ENCODE measurements at places on chromosomes 1 and 21.

- peak; percentile 33 for DNase-seq
These were observed 393 bp downstream of the LYSMD1 start for GRCh38 chr1:151165281-151165737.

DNA sequence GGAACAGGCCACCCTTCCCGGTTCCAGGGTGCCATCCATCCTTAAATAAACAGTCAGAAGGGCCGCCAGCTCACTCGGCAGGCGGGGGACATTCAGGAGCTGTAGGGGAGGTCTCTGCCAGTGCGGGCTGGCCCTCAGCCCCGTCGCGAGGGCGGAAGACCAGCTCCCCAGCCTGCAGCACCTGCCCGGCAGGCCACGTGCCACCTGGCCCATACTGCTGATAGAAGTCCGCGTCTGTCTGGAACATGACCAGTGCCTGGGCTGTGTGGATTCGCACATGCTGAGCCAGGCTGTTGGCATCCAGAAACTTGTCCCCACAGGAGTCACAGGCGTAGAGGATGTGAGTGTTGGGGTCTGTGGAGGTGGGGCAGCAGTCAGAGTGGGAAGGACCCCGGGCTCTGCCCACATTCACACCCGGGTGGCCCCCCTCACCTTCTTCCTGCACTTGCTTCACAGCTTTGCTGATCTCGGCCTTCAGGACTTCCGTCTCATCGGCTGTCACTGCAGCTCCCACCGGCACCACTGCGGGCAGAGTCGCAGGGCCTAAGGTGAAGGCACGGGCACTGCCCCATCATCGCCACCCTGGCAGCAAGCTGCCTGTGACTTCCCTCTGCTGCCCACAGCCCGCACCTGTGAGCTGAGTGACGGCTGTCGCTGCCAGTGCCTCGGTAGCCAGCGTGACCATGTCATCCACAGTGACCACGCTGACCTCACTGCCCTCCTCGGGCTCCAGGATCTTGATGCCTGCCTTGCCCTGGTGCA is 33.8 kb downstream of the ZBTB17 start:
- no peak for DNase-seq

DNA sequence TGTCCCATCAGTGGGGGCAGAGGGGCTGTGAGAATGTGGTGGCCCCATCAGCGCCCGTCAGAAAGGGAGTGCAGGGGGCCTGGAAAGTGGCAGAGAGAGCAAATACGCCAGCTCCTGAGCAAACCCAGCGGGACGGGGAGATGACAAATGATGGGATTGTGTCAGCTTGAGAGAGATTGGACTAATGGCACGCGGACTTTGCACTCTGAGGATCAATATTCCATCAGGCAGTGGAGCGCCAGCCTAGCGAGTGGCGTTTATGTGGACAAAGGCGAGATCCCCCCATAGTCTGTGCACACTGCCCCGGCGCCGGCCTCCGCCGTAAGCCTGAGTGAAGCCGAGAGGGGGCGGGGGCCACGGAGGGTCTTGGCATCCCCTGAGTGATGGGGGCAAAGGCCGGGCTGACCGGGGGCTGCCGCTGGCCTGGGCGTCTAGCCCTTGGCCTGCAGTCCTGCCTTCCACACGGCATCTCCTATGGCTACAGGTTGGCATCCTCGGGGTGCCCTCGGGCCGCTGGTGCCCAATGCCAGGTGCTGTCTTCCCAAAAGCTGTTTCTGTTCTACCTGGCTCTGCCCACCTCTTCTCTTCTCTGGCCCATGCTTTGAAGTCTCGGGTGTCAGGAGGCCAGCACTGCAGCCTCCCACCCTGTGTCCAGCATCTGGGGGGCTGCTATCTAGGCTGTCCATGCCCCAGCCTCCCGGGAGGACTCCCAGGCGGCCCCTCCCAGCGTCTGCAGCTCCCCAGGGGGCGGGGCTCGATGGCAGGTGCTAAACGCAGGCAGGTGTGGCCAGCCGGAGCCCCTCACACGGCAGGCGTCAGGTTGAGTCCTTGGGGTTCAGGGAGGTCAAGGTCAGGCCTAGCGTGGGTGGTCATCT is 46.5 kb downstream of the PRDM16 start:
- DNase-seq = no peak

DNA sequence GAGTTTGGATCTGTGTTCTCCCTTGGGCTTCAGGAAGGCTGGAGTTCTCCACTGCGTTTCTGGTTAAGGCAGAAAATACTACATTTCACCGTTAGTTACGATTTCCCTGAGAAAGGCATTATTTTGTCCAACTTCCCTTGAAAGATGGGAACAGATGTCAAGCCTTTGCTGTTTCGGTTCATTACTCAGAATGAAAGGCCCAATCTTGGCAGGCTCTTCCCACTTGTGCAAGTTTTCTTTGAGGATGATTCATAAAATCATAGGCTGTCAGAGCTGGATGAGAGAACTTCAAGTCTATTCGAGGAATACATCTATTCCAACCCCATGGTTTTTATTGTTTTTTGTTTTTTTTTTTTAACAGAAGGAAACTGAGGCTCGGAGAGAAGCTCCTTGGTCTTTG is 205.2 kb downstream of the GRIK3 start:
- no peak for DNase-seq

DNA sequence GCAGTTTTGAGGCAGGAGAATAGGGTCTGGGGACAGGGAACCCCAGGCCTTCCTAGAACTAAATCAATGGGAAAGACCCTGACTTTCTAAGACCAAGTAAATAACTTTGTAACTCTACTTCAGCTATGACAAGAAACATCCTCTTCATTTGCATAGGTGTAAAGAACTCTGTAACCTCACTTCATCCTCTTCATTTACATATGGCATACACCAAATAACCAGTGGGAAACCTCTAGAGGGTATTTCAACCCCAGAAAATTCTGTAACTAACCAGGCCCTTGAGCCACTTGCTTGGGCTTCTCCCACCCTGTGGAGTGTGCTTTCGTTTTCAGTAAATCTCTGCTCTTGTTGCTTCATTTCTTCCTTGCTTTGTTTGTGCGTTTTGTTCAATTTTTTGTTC is 495.6 kb downstream of the SIPA1L2 start:
- no peak for DNase-seq

GRCh38 chr21:44708213-44708865 is 3.0 kb downstream of the TSPEAR start:
- no peak for DNase-seq

GRCh38 chr1:232046451-232047306 is 420.1 kb downstream of the DISC1 start:
- no peak for DNase-seq

Measured in hematopoietic multipotent progenitor cell treated with erythropoietin and hydrocortisone succinate and interleukin-3 and kit ligand, for 4 days (in vitro differentiated cells).